ENCODE measurements at places on chromosomes 13 and 19.

GRCh38 chr13:93151277-93151676 is 75.3 kb upstream of the GPC6 start:
- H3K27me3 ChIP-seq, result no peaks in the 10 kb centered on the region
- H3K36me3 ChIP-seq, result no peaks in the 10 kb centered on the region
- DNase-seq, result no peak
- H3K4me1 ChIP-seq, result no peaks in the 10 kb centered on the region

- peak overlapping the region; percentile 79 for H3K4me3 ChIP-seq
- H3K27ac ChIP-seq, result peak overlapping the region; percentile 90
- H3K36me3 ChIP-seq, result no peaks in the 10 kb centered on the region
- H3K4me1 ChIP-seq, result no peaks in the 10 kb centered on the region
Measured at GRCh38 chr19:23762884-23763711, 4.4 kb upstream of the ZNF681 start.

DNA sequence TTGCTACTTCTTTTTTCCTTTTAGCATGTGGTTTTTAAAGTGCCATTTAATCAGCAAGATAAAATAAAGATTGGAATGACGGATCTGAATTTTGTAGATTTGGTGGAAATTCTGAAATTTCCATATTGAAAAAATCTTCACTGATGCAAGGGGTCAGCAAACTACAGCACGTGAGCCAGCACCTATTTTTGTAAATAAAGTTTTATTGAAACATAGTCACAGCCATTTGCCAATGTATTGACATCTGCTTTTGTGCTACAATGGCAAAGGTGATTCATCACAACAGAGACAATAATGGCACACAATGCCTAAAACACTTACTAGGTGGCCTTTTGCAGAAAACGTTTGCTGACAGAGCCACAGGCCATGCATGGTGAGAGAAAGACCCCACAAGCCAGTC is 226.4 kb downstream of the ABCC4 start:
- H3K27me3 ChIP-seq, result no peaks in the 10 kb centered on the region
- H3K36me3 ChIP-seq, result no peaks in the 10 kb centered on the region
- H3K4me3 ChIP-seq, result no peak overlapping the region
- no peak for DNase-seq

DNA sequence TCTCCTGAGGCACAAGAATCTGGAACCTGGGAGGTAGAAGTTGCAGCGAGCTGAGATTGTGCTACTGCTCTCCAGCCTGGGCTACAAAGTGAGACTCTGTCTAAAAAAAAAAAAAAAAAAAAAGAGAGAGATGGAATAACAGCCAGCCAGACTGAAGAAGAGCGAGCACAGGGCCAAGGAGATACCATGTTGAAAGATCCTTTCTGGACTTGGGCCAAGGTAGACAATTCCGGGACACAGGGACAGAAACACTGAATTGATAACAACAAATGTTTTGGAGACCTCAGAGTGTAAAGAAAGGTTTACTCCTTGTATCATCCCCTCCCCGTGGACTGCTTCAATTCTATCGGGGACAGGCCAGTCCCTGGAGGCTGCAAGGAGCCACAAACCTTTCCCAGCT is 4.6 kb downstream of the LPAR2 start:
- no peak overlapping the region for H3K4me3 ChIP-seq
- H3K27ac ChIP-seq, result no peak overlapping the region
- H3K36me3 ChIP-seq, result no peaks in the 10 kb centered on the region
- H3K27me3 ChIP-seq, result no peaks in the 10 kb centered on the region

- no peak overlapping the region for H3K4me3 ChIP-seq
- no peaks in the 10 kb centered on the region for H3K36me3 ChIP-seq
- H3K4me1 ChIP-seq, result no peaks in the 10 kb centered on the region
- H3K27ac ChIP-seq, result no peak overlapping the region
Measured at GRCh38 chr13:51479199-51479523, 26.3 kb upstream of the INTS6 start.

GRCh38 chr19:51560339-51560738 is 10.7 kb upstream of the ZNF175 start:
- no peak overlapping the region for H3K27ac ChIP-seq
- H3K36me3 ChIP-seq, result no peaks in the 10 kb centered on the region
- H3K4me3 ChIP-seq, result no peak overlapping the region
- DNase-seq, result no peak
- no peaks in the 10 kb centered on the region for H3K27me3 ChIP-seq
- no peaks in the 10 kb centered on the region for H3K4me1 ChIP-seq

All from breast epithelium (tissue), 4 donors.